ENCODE measurements at places on chromosomes 2 and 18.
A peak's percentile ranks its signal among the peaks of the same experiment; 100 is the strongest.

- no peak for DNase-seq
These were observed 54.3 kb upstream of the ITGA6 start for GRCh38 chr2:172373076-172373475.

GRCh38 chr2:208373460-208374089 is 33.0 kb upstream of the PTH2R start:
- DNase-seq, result peak; percentile 66

DNA sequence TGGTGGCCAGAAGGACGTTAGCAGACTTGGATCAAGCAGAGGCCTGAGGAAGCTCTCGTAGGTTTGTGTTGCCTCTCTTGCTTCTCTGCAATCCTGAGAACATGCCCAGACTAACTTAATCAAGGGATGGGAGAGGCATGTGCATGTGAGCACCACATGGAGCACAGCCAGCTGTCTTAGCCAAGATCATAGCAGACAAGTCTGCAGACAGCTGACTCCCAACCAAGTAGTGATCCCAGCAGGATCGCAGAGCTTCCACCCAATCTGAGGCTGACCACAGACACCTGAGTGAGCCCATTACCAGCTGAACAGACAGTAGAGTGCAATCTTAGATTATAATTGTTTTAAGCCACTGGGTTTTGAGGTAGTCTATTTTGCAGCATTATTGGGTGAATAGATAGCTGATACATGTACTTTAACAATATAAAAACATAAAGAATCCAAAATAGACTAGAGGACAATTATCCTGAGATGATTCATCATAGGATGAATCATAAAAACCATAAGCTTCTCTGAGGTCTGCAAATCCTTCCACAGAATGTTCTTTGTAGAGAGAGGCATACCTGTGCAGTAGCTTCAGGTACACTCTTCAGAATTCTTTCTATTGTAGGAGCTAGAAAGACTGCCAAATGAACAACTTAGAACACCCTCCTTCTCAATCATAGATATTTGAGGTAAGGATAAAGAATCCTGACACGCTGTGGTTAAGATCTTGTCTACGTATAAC is 25.2 kb upstream of the FAM110C start:
- DNase-seq, result no peak

- no peak for DNase-seq
These were observed 104.5 kb downstream of the COL6A3 start for GRCh38 chr2:237309416-237309815.

DNA sequence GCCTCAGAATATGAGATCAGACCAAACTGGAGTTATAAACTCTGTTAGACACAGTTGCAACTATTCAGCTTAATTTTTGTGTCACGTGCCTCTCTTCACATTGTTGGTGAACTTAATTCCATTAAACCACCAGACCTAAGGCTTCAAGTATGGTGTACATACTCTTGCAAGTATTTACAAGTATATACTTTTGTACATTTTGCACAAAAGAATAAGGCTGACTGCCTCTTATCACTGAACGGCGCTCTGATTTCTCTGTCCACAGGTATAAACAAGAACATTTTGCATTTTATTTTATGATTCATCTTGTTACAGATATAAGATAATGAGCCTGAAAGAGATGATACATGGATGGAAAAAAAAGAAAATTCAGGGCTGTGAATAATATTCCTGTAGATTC is 269.7 kb upstream of the ACVR2A start:
- no peak for DNase-seq

- no peak for DNase-seq
These were observed 99.8 kb upstream of the YPEL5 start for GRCh38 chr2:30046979-30047378.

GRCh38 chr2:85585781-85586105 is 1.5 kb downstream of the VAMP5 start:
- DNase-seq, result peak; percentile 42

GRCh38 chr2:71664161-71664560 is 210.8 kb downstream of the DYSF start:
- no peak for DNase-seq

DNA sequence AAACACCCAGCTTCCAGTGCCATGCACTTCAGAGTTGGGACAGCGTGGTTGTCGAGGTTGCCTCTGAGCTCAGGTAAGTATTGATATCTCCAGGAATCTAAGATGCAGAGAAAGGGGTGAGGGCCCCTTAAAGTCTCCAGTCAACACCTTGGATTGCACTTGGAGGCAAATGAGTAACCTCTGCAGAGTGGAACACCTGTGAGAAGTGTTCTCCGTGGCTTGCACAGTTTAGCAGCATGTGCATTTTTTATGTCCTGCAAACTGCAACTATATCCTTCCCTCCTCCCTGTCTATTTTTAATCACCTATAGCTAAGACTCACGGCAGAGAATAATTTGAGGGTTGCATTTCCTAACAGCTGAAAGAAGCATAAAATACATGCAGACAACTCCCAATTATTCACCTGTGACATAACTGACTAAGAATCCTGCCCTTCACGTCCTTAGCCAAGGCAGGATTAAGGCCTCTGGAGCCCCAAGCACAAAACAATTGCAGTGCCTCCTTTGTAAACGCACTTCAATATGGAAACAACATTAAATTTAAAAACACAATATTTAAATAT is 1.6 kb upstream of the ZNF385B start:
- DNase-seq, result no peak

- DNase-seq, result no peak
These were observed 61.6 kb downstream of the SNORC start for GRCh38 chr2:232931636-232932035.

GRCh38 chr2:172208791-172209325 is 106.2 kb upstream of the DLX2 start:
- peak; percentile 77 for DNase-seq

DNA sequence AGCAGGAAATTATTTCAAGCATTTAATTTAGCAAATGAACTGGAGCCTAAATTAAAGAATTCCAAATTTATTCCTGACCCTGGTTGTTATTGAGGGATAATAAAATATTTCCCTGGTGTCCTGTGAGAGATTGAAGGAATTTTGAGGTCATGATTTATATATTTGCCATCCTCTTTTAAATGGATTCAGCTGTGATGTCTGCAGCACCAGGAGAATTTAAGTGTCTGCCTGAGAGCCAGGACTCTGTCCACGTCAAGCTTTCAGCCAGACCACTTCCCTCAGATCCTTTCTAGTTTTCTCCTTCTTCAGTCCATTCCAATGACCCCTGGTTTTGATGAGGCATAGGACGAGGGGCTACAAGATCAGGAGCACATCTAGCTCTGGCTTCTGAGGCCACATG is 59.9 kb downstream of the INO80C start:
- DNase-seq, result no peak

GRCh38 chr18:27363872-27364271 is 178.8 kb upstream of the CHST9 start:
- DNase-seq, result peak; percentile 9

DNA sequence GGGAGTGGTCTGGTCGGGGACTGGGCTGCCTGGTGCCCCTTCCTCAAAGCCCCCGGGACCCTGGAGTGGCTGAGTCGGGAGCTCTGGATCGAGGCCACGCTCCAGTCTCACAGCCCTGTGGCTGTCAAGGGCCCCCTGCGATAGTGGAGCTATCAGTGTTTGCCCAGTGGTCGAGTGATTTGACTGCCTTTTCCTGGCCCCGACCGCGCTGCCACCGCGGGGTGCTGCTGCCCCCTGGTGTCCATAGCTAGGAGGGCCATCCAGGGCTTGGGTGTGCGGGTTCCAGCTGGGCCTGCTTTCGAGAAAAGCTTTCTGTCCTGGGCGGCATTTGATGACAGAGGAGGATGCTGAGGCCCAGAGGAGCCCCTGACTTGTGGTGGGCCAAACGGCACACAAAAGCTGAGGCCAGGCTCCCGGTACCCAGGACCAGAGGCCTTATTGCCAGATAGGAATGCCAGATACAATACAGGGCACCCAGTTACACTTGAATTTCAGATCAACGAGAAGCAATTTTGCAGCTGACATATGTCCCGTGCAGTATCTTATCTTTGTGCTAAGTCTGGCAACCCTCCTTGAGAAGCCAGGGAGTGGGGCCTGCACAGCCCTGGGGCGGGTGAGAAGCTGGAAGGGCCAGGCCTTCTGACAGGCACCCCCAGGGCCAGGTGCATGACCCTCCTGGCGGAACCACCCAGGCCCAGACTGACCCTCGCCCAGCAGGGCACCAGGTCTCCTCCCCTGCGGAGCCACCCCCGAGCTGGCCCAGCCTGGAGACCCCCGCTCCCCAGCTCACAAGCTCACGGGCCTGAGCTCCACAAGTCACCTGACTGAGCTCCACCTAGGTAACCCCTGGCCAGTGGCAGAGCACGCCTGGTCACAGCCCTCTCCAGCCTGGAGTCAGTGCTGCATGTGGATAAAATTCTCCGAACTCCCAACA is 13.0 kb downstream of the ODC1 start:
- DNase-seq, result peak; percentile 89

DNA sequence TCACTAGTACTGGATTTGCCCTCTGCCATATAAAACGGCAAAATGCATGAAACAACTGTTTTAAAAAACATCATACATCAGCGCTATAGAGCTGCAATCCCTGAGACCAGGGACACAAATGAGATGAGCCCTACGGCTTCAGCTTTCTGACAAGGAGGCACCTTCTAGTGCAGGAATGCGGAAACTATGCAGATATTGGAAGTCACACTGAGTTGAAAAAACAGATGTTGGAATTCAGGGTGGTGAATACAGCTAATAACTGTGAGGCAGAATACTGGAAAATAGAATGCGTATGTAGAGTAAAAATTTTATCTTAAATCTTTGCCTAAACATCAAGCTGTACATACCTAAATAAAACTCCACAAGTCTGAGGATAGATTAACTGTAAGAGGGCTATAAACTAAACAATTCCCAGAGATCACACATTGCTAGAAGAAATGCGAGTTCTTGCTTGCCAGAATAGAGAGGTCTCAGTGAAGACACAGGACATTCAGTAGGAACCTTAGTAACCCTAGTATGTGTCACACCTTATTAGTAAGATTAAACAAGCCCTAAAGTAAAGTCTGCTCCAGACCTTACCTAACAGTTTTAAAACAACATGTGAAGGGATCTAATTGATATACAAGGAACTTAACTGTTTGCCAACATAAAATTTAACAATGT is 541.4 kb upstream of the DDX18 start:
- no peak for DNase-seq

DNA sequence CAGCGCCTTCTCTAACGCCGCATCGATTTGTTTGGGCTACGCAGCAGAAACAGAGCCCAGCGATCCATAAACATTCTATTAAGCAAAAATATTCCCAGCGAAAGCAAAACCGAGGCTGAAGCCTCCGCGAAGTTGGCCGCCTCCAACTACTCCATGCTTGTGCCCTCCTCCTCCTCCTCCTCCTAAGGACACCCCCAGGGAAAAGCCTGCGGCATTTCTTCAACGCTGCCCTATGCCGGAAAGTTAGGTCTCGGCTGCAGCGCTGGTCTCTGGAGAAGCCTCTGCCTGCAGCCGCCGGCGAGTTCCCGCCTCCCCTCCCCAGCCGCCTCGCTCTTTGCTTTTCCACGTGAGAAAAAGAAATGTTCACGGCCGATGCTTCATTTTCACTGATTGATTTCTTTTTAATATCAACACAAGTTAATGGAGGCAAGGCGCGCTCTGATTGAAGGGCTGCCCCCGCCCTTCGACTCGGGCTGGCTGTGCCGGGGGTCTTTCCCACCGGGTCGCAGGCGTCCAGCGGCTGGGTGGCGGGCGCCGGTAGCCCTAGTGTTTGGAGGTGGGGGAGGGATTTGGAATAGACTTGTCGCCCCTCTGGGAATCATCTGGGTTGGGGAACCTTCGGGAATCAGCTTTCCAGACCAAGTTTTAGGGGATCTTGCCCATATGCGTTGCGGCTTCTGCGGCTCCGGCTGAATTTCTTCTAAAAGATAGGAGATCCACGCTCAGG is 3.9 kb downstream of the NRP2 start:
- peak; percentile 16 for DNase-seq

DNA sequence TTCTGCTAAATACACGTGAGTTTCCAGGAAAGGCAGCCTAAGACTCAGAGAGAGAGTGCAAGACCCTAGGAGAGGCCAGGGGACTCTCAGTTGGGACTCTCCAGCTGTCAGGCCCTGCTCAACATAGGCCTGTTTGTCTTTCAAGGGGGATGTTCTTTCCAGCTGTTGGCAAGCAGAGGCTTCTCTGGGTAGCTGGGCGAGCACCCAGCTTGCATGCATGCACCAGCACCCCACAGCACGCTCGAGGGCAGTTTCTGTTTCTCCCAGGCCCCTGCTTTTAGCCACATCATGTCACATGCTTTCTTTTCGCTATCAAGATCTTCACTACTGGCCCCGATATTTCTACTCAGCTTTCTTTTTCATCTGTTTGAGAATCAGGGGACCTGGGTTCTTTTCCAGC is 479.3 kb upstream of the HS6ST1 start:
- no peak for DNase-seq

DNA sequence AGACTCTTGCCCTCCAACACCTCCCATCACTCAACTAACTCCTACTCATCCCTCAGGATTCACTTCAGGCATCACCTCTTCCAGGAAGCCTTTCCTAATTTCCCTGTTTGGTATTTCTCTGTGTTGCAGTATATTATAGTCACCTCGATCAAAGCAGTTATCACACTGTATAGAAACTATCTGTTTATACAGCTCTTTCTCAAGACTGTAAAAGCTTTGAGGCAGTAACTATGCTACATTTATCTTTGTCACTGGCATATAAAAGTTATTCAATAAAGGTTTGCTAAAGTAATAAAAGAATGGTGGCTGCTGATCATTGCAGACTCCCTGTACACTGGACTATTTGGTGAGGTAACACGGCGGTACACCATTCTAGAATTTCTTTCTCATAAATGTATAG is 284.9 kb downstream of the PAX3 start:
- no peak for DNase-seq

DNA sequence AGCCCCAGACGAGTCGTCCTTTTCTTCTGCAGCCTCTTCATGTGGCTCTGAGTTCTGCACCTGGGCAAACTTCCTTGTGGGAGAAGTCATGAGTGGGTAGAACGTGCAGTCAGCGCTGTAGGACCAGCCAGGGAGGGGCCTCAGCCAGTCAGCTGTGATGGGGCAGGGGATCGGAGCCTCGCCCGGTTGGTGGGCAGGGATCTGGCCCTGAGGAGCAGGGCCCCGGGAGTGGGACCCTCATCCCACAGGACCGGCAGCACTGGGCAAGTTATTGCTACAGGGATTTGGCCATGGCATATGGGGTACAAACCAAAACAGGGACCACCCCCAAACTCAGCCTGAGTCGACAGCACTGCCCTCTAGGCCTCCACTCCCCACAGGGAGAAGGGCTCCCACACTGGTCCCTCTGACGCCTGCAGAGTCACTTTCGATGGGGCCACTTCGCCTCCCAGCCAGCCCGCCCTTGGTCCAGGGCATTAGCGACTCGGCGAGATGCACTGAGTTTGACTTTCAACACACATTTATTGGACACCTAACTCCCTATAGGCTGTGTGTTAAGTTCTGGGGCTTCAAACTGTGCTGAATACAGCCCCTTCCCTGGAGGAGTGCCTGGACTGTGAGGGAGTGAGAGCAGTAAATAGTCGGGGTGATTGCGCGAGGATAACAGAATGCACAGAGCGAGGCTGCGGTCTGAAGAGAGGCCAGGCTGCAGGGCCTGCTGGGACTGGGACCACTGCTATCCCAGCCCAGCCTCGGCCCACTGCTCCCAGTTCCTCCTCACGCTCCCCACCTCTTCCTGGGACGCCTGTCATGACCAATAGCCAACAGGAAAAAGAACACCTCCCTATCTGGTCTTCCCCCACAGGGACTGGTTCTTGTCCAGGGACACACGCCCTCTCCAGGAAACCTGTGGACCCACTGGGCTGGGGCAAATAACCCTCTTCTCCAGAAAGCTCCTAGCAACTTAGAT is 55.9 kb downstream of the SDC1 start:
- DNase-seq, result no peak

GRCh38 chr2:48496849-48497248 is 33.1 kb upstream of the STON1 start:
- no peak for DNase-seq

GRCh38 chr2:223759569-223760430 is 77.6 kb downstream of the AP1S3 start:
- no peak for DNase-seq
